ENCODE measurements at places on chromosomes 6 and 20.

- no peak for DNase-seq
These were observed 11.5 kb downstream of the FGD2 start for GRCh38 chr6:37016995-37017394.

DNA sequence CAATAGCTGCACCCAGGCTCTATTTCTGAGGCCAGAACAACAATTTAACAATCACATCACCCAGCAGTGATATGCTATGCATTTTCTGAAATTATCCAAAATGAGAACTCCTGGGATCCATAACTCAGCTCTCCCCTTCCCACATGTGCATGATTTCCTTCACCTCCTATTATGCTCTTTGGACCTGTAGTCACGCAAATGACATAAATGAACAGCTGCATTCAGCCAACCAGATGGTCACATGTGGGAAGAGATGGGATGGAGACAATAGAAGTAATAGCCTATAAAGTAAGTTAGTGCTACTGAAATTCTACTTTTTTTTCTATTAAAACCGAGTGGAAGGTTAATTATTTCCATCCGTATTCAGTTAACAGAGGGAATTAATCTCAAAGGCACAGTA, 662.1 kb upstream of the ID4 start:
- DNase-seq: no peak

DNA sequence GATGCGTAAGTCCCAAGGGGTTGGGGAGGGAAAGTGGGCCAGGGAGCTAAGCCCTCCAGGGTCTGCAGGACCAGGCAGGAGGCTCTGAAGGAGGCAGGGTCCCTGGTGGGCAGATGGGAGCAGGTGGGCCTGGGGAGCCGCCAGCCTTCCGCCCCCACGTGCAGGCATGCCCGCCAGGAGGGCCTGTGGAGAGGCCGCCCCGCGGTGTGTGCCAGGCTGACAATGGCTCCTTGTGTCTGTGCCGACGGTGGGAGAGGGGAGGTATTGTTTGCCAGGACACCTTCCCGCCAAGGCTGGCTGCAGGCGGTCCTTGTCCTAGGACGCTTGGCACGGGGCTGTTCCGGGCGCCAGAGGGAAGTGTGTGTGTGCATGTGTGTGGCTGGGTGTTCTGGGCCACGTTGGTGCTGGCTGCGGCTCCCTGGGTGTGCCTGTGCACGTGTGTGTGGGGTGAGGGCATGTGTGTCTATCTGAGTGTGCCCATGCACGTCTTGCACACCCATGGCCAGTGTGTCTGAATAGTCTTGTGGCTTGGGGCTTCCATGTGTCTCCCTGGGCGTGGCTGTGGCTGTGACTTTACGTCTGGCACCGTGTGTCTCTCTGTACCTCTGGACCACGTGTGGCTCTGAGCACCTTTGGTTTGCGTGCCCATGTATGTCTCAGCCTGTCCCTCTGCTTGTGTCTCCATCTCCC, 153.0 kb downstream of the CEBPB start:
- DNase-seq: no peak

GRCh38 chr6:161836643-161837448, 563.0 kb upstream of the AGPAT4 start:
- DNase-seq: no peak

GRCh38 chr6:34358389-34358905, 34.0 kb downstream of the NUDT3 start:
- no peak for DNase-seq
